ENCODE measurements at places on chromosomes 4 and X.

DNA sequence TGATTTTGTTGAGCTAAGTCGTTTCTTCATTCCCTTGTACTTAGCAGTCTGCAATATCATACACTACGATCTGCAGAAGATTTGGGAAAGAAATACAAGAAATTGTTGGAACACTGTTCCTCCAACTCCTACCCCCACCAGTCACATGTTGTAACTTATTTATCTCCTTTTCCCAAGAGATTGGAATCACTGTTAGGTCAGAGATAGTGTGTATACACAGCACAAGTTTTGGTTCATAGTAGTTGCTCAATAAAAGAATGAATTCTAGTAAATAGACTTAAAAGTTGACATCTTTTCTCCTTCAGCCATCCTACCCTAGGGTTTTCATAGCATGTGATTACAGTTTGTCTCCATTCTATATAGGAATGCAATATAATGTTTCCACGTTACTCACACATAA is 68.8 kb downstream of the ARFIP1 start:
- H3K4me3 ChIP-seq: no peak overlapping the region
- peaks cover 23% of the 10 kb centered on the region for H3K4me1 ChIP-seq
- no peak for DNase-seq
- H3K27ac ChIP-seq: no peak overlapping the region
- no peaks in the 10 kb centered on the region for H3K27me3 ChIP-seq

- no peak overlapping the region for H3K4me3 ChIP-seq
- no peaks in the 10 kb centered on the region for H3K4me1 ChIP-seq
- no peaks in the 10 kb centered on the region for H3K36me3 ChIP-seq
- no peak overlapping the region for H3K27ac ChIP-seq
- no peaks in the 10 kb centered on the region for H3K27me3 ChIP-seq
- no peak for DNase-seq
Measured at GRCh38 chrX:50697691-50698090, 116.3 kb downstream of the SHROOM4 start.

DNA sequence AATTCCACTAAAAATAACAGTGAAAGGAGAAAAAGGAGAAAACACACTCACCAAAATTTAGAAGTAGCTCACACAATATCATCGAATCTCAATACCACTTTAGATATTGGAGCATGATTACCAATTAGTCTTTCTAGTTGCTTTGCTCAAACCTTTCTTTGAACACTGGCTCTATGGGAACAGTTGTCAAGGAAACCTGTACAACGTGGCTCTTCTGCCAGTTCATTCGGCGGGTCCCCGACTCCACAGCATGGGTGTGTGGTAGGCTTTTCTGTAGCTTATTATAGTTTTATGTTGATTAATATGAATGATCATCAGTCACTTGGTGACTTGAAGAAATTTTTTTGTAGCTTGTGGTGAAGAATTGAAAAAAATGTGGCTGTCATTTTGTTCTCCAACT is 50.2 kb upstream of the TMEM150C start:
- no peak for DNase-seq
- H3K27me3 ChIP-seq: peaks cover 4% of the 10 kb centered on the region
- no peak overlapping the region for H3K4me3 ChIP-seq
- H3K36me3 ChIP-seq: no peaks in the 10 kb centered on the region
- no peaks in the 10 kb centered on the region for H3K4me1 ChIP-seq

- DNase-seq: no peak
- H3K27me3 ChIP-seq: no peaks in the 10 kb centered on the region
- H3K4me3 ChIP-seq: no peak overlapping the region
- no peaks in the 10 kb centered on the region for H3K36me3 ChIP-seq
Measured at GRCh38 chr4:156638925-156639605, 332.5 kb downstream of the PDGFC start.

GRCh38 chr4:24104158-24104565 is 214.3 kb upstream of the PPARGC1A start:
- H3K36me3 ChIP-seq: no peaks in the 10 kb centered on the region
- H3K27me3 ChIP-seq: no peaks in the 10 kb centered on the region
- H3K27ac ChIP-seq: no peak overlapping the region
- H3K4me3 ChIP-seq: no peak overlapping the region

DNA sequence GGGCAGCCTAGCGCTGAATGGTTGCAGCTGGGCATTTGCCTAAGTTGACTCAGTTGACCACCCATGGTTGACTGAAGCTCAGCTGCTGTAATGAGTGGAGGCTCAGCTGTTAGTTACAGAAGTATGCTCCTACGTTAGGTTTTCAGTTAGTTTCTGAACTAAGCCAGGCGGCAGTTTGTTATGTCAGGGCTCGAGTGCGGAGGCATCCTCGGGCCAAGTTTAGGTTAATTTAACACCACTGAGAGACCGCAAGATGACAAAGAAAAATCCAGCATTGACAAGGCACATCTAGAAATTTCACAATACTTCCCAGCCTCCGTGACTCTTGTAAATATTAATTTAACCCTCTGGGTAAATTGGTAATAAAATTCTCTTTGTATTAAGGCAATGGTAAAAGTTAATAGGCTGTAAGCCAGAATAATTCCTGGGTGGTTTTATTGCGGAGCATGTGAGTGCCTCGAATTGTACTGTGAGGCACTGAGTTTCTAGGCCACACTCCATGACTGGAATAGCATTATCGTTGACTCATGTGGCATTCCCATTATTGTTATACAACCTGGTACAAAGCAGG is 33.1 kb upstream of the CDKN2AIP start:
- H3K27ac ChIP-seq: no peak overlapping the region
- no peak overlapping the region for H3K4me3 ChIP-seq
- no peaks in the 10 kb centered on the region for H3K27me3 ChIP-seq

DNA sequence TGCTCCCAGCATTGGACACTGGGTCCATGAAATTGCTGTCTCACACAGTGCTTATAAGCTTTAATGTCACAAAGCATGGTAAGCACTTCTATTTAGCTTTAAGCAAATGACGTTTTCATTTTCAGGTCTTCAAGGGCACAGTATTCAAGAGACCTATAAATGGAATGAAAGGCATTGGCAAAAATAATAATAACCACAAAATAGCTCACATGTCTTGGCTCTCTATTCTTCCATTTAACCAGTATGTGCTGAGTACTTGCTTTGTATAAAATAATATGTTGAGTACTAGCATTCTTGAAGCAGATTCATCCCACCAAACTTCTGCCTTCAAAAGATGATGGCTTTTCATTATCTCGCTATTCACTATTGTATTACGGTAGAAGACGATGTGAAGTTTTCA is 203.0 kb downstream of the ADAMTS3 start:
- DNase-seq: no peak
- H3K36me3 ChIP-seq: no peaks in the 10 kb centered on the region
- H3K27ac ChIP-seq: no peak overlapping the region
- H3K27me3 ChIP-seq: no peaks in the 10 kb centered on the region
- H3K4me3 ChIP-seq: no peak overlapping the region

DNA sequence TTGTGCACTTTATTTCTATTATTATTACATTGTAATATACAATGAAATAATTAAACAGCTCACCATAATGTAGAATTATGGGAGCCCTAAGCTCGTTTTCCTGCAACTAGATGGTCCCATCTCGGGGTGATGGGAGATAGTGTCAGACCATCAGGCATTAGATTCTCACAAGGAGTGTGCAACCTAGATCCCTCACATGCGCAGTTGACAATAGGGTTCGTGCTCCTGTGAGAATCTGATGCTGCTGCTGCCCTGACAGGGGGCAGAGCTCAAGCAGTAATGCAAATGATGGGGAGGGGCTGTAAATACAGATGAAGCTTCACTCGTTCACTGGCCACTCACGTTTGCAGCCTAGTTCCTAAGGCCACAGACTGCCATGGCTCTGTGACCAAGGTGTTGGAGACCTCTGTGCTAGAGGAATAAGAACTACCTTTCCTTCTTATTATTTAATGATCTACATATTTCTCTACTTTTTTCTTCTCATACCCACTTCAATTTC is 492.9 kb upstream of the INTU start:
- H3K27ac ChIP-seq: no peak overlapping the region
- no peaks in the 10 kb centered on the region for H3K4me1 ChIP-seq
- H3K4me3 ChIP-seq: no peak overlapping the region
- no peaks in the 10 kb centered on the region for H3K27me3 ChIP-seq

- no peaks in the 10 kb centered on the region for H3K27me3 ChIP-seq
- H3K27ac ChIP-seq: no peak overlapping the region
- no peak for DNase-seq
- no peaks in the 10 kb centered on the region for H3K36me3 ChIP-seq
Measured at GRCh38 chrX:50168241-50168687, 32.5 kb downstream of the AKAP4 start.

GRCh38 chrX:3963980-3964379 is 250.5 kb upstream of the PRKX start:
- H3K4me3 ChIP-seq: no peak overlapping the region
- DNase-seq: no peak
- no peak overlapping the region for H3K27ac ChIP-seq
- peaks cover 4% of the 10 kb centered on the region for H3K27me3 ChIP-seq
- no peaks in the 10 kb centered on the region for H3K4me1 ChIP-seq
- no peaks in the 10 kb centered on the region for H3K36me3 ChIP-seq

DNA sequence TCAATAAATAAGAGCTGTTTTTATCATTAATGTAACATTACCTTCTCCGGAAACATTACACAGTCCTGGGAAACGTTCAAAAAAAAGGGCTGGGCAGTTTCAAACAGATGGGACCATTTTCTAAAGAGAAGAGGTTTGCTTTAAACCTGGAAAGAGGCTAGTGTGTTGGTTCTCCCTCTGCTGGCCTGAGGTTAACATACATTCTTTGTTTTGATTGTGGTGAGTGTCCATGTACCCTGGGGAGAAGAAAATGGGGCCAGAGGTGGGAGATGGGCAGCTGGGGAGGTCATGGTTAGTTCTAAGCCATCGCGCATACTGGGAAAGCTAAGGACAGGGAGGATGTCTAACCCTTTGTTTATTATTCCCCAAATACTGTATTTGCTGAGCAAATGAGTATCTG is 194.7 kb downstream of the CPEB2 start:
- H3K4me1 ChIP-seq: no peaks in the 10 kb centered on the region
- no peaks in the 10 kb centered on the region for H3K36me3 ChIP-seq
- no peak for DNase-seq
- no peak overlapping the region for H3K4me3 ChIP-seq

DNA sequence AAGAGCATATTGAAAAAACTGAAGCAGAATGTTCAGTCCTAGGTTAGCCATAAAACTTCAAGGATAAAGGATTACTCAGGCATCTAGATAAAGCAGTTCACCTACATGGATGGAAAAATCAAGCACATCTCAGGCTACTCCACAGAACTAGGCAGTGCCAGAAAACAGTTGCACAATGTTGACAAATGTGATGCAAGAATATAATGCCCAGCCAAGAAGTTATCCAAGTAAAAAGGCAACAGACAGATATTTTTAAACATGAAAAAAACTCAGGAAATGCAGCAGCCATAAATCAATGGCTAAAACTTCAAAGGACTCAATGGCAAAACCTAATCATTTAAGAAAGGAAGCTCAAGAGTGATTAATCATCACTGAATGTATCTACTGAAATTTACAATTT is 456.0 kb upstream of the FAM241A start:
- no peak overlapping the region for H3K27ac ChIP-seq
- no peaks in the 10 kb centered on the region for H3K27me3 ChIP-seq
- H3K4me3 ChIP-seq: no peak overlapping the region
- DNase-seq: no peak

DNA sequence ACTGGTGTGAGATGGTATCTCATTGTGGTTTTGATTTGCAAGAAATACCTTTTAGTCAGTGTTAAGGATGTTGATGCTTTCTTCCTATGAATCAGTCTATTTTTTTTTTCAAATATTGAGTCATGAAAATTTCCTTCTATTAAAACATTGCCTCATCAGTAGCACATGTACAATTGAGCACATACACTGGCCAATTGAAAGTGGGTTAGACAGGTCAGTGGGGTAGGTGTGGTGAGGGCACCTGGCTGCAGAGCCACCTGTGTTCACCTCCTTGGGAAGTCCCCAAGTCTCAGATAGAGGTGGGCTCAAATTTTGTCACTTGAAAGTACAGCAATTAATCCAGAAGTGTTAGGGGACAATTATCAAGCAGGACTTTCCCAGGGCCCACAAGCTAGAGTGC is 243.7 kb downstream of the SPRY1 start:
- no peak overlapping the region for H3K4me3 ChIP-seq
- no peak for DNase-seq

- no peaks in the 10 kb centered on the region for H3K36me3 ChIP-seq
- H3K4me3 ChIP-seq: no peak overlapping the region
Measured at GRCh38 chr4:148893095-148893494, 450.9 kb upstream of the NR3C2 start.

DNA sequence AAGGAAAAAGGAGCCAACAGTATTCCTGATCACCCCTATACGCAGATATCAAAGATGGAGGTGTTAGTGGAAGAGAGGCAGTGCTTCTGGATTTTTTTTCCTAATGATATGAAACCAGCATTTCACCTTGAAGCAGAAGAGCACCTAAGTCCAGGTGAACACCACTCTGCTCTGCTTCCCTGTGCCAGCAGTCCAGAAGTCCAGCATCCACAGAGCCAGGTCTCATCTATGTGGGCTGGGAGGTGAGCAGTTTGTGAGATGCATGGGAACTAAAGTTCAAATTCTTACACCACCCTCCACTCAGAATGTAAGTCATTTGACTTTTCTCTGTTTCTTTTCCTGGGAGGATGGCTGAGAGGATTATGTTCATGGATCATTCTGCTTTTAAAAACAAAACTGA is 202.6 kb downstream of the RELL1 start:
- H3K27me3 ChIP-seq: peaks cover 11% of the 10 kb centered on the region
- H3K36me3 ChIP-seq: no peaks in the 10 kb centered on the region
- H3K27ac ChIP-seq: no peak overlapping the region
- H3K4me3 ChIP-seq: no peak overlapping the region

- no peaks in the 10 kb centered on the region for H3K27me3 ChIP-seq
- H3K36me3 ChIP-seq: peaks cover 19% of the 10 kb centered on the region
Measured at GRCh38 chrX:46703980-46704379, 54.9 kb downstream of the SLC9A7 start.

DNA sequence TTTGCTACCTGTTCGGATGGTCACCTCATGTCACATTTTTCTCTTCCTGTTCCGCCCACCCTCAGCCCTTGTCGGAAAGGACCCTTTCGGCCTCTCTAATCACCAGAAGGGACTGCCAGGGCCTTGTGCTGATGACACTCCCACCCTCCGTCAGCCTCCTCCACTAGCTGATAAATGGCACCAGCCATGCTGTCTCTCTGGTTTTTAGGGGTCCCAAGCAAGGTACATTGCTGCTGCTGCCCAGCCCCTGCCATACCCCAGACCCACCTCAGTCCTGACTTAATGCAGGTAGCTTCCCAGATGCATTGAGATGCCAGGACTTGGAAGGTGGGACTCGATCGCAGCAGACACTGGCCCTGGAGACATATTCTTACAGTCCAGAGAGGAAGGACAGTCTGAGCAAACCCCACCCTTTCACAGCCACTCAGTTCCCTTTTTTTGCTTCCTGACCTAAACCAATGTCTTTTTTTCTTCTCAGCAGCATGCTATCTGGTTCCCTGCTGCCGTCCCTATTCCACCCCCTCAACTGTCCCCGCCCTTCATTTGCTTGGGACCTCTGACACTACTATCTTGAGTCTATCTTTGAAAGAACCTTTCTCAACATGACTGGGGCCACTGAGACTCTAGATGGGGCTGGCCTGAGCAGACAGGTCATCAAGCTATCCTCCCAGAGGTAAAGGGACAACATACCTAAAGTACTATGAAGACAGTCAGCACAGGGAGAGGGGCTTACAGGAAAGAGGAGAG is at the start of gene BTK:
TSS of gene BTK (minus strand) at position 397 of the 747 bp plus-strand sequence. CDS start 10,907 bp downstream, outside the sequence.
- H3K4me3 ChIP-seq: no peak within 1 kb of the TSS
- no peak for DNase-seq
- peaks cover 2% of the 10 kb centered on the region for H3K36me3 ChIP-seq
- no peak within 1 kb of the TSS for H3K27ac ChIP-seq
- peaks cover 6% of the 10 kb centered on the region for H3K27me3 ChIP-seq

GRCh38 chrX:139967300-139967699 is 2.0 kb upstream of the CXorf66 start:
- no peaks in the 10 kb centered on the region for H3K36me3 ChIP-seq
- DNase-seq: no peak
- no peaks in the 10 kb centered on the region for H3K4me1 ChIP-seq
- peaks cover 3% of the 10 kb centered on the region for H3K27me3 ChIP-seq
- H3K4me3 ChIP-seq: no peak overlapping the region
- no peak overlapping the region for H3K27ac ChIP-seq
